Hematopoietic multipotent progenitor cell treated with erythropoietin and hydrocortisone succinate and interleukin-3 and kit ligand, for 4 days (in vitro differentiated cells): ENCODE measurements at places on chromosomes 5 and 9.

DNA sequence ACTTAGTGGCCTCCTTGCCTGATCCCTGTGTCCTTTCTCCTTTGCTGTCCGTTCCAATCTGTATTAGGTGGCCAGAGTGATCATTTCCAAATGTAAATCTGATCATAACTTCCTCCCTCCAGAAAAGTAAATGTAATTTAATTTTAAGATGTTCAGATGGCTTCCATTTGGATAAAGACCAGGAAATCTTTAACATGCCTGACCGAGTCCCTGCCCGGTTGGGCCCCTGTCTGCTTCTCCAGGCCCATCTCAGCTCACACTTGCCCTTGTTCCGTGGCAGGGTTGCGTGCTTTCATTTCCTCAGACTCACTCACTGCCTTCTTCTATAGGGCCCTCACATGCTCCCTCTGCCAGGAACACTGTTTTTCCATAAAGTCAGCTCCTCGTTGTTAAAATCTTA, 7.6 kb downstream of the MAP3K1 start:
- no peak for DNase-seq

DNA sequence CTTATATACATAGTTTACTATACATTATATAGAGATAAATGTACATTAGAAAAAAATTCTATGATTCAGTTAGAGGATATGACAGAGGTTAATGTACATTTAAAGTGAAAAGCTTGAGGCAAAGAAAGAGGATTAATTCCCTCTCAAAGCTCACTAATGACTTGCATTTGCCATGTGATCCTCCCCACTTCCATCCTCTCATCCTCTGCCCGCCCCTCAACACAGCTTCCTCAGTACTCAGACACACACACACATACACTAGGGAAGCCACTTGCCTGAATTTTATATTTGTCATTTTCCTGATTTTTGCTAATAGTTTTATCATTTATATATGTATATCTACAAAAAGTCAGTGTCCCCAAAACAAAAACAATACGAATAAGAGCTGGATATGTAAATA, 764.5 kb downstream of the EFNA5 start:
- no peak for DNase-seq

- no peak for DNase-seq
Observed at GRCh38 chr5:52504584-52505240, 283.0 kb upstream of the ITGA1 start.

DNA sequence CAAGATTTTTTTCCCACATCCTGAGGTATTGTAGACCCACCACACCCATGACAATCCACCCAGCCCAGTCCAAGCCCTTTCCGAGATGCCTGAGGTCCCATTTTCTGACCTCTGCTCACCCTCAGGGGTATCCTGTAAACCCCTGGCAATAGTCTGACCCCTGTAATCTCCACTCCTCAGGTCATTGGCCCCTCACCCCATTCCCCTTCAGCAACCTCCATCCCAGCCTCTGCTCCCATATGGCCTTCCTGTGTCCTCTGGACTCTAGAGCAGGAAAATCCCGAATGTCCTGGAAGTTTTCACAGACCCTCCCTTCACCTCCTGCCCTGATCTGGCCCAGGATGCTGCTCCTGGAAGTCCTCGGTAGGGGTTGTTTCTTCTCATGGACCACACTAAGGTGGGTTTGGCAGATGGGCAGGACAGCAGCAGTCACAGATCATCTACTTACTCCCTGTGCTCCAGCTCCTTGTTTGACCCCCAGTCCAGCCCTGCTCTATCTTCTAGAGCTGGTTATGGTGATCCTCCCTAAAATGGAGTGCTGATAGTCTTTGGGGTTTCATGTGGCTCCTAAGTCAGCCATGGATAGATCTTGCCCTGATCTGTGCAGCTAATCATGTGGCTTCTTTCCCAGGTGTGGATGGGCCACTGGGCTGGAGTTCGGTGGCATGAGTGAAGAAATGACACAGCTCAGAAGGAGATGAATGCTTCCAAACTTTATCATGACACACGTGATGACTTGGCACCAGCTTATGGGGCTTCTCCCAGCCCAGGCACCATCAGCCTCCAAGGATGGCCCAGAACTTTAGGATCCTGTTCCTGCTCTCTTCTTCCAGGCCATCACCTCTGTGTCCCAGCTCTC, 12.0 kb upstream of the ACSL6 start:
- DNase-seq = no peak

DNA sequence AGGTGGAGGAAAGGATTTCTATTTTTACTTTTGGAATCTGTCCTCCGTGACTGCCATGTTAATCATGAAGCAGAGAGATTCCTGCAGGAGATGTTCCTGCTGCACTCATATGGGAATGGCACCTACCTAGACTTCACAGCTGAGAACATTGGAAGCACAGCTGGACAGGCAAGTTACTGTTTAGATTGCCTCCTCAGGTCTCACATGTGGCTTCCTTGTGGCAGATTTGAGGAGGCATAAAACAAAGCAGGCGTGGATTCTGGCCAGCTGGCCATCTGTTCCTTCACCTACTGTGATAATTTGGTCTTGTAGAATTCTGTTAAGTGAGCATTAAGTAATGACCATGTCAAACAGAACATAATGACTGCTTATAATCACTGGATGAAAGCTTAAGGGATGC, 193.4 kb downstream of the EDIL3 start:
- no peak for DNase-seq

- DNase-seq = peak; percentile 88
Observed at GRCh38 chr9:79583952-79584654, 12.3 kb downstream of the TLE4 start.

DNA sequence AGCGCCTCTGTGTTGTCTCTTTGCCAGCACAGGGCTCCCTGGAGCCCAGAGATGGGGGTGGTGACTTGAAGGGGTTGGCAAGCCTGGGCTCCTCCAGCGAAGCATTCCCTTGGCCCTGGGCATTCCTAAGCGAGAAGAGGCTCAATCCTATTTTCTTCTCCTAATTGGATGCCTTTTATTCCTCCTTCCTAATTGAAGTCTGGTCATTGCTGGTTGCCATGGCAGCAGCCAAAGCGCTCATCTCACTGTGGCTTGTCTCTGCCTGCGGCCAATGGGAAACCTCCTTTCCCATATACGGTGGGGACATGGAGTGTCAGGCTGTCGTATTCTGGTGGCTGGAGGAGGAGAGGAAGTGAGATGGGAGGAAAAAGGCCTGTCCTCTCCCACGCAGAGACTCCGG, 52.3 kb upstream of the RARS1 start:
- no peak for DNase-seq

DNA sequence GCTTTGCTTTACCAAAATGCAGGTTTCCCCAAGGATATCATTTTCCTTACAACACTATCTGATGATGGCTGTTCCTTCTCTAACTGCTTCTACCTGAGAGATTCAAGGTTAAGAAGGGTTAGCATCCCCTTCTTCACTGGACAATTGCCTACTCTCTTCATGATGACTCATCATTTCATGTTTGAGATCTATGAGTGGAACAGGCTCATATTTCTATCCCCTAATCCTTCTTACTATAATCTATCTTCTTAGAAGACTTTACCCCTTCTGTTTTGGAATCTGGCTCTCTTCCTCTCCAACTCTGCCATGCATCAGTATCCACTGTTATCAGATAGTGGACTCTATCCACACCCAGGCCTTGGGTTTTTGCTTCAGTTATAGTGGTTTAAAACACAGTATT, 54.3 kb downstream of the NR3C1 start:
- DNase-seq = no peak

GRCh38 chr5:33984178-33984577, 315 bp downstream of the SLC45A2 start:
- DNase-seq = no peak

- peak; percentile 94 for DNase-seq
Observed at GRCh38 chr5:95718203-95718602, 12.9 kb upstream of the RHOBTB3 start.

DNA sequence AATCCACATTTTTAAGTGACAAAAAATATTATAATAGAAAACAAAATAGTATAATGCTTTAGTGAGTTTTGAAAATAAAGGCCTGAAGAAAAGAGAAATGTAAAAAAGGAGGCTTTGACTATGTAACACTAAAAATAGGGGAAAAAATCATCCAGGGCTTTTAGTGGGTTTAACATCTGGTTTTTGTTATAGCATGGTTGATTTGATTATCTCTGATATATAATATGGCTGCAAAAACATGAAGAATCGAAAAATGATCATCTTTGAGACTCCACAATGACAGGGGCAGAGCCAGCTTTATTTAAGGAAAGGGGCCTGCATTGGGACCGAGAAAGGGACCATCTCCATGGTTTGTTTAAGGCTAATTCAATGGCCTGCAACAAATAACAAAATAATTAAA, 393.8 kb downstream of the PLK2 start:
- DNase-seq = no peak

DNA sequence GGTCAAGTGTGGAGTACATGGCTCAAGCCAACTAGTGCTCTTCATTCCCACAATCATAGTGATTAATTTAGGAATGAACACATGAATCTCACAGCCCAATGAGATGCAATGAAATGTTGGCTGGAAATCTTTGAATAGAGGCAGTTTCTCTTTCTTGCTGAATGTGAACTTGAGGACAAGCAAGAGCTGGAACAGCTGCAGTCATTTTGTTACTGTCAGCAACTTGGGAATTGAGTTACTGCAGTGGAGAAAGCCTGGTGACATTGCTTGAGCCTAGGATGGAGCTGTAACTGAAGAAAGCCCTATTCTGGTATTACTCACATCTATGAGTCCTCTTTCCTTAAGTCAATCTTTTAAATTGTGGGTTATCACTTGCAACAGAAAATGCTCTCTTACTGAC, 62.3 kb downstream of the YIPF5 start:
- DNase-seq = no peak

- DNase-seq = no peak
Observed at GRCh38 chr5:82613891-82614290, 335.7 kb upstream of the RPS23 start.

- no peak for DNase-seq
Observed at GRCh38 chr9:91143642-91144041, 218.1 kb downstream of the AUH start.

- no peak for DNase-seq
Observed at GRCh38 chr5:157523976-157524375, 51.6 kb downstream of the ADAM19 start.

GRCh38 chr9:137007108-137007815, 10.9 kb upstream of the CLIC3 start:
- DNase-seq = no peak

DNA sequence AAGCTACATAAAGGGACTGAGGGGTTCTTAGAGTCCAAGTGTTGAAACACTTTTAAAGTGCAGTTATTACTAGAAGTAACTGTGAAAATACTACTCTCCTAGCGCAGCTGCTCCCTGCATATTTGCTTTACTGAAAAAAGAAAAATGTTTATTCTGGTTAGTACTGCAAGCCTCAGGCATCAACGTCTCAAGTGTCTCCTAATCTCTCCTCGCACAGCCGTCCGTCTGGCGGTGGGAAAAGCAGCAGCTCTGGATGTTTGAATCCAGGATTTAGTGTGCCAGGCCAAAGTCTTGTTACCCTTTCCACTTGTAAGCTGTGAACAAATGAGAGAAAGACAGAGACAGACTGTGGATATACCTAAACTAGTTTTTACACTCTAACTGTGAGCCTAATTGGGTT, 31.1 kb downstream of the RORB start:
- no peak for DNase-seq

GRCh38 chr5:78661044-78661443, 12.5 kb upstream of the LHFPL2 start:
- no peak for DNase-seq

GRCh38 chr9:121331992-121332685, 37.9 kb downstream of the STOM start:
- peak; percentile 53 for DNase-seq

GRCh38 chr5:179862891-179863290, 4.3 kb upstream of the MRNIP start:
- no peak for DNase-seq
